NCI-H187 treated with DMSO at 0.1 percent for 48 hours (cell line): ENCODE measurements at places on chromosomes 2 and 18.

GRCh38 chr2:118312969-118313756 lies 224.9 kb downstream of the INSIG2 start:
- no peak for DNase-seq

DNA sequence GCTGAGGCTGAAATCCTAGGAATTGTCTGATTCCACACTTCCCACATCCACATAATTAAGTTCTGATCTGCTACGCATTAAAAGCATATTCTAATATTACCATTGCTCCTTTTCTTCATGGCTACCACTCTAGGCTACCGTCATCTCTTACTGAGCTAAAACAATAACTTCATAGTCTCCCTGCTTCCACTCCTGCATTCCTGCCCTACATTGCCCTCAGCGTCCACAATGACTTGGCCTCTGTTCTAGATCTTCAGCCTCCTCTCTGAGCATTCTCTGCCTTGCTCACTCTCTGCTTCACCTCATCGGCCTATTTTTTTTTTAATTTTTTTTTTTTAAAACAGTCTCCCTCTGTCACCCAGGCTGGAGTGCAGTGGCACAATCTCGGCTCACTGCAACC lies 15.8 kb upstream of the TLK1 start:
- DNase-seq, result no peak

GRCh38 chr2:127084611-127085316 lies 22.2 kb downstream of the BIN1 start:
- no peak for DNase-seq

DNA sequence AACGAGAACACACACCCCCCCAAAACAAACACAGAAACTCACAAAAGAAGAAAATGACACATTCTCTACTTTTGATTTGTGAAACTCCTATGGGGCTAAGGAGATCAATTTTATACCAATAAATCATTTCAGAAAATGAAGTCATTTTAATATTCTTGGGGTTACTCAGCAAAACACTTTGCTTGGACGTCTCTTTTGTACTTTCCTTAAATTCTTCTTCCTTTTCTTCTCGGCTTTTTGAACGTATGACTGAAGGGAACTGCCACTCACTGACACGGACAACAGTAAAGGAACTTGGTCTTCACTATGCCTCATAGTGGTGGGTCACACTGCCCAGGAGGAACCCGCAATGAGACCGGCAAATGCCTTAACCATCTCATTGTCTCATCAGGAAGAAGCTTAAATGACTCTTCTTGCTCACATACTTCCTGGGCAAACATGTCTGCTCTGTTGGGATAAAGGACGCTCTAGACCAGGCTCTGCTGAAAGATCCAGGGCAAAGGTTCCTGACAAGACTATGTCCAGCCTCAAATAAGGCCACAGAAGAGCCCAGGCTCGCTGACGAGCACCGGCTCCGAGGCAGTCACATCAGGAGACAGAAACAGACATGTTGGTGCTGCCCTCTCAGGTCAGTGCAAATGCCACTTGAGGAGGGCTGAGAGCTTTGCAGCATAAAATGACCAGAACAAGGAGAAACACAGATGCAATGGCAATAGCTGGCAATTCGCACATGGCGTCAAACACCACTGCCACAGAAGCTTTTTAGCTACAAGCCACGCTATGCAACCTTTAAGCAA lies 205.5 kb downstream of the TGIF1 start:
- no peak for DNase-seq

- DNase-seq, result no peak
Observed at GRCh38 chr2:202555356-202555755, 79.4 kb upstream of the FAM117B start.

GRCh38 chr18:57982372-57983021 lies 61.5 kb upstream of the NEDD4L start:
- DNase-seq, result no peak

DNA sequence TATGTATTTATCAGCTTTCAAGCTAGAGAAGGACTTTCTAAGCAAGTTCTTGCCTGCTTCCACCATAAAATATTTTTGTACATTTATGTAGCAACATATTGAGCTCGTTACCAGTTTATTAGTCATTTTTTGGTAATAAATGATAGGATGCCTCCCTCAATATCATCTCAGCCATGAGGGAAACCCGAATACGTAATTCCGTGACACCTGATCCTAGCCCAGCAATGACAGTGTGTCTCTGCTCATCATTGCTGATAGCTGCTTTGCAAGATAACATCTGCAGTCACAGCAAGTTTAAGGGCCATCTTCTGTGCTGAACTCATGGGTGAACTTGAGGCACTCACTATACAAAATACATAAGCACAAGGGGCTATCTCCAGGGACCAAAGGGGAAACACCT lies 62.2 kb downstream of the COL6A3 start:
- DNase-seq, result no peak

GRCh38 chr2:230161184-230161583 lies 58.6 kb downstream of the SP110 start:
- DNase-seq, result no peak

- no peak for DNase-seq
Observed at GRCh38 chr2:157825885-157826284, 50.2 kb downstream of the ACVR1 start.

- DNase-seq, result no peak
Observed at GRCh38 chr2:142307616-142308115, 176.8 kb upstream of the LRP1B start.

- DNase-seq, result no peak
Observed at GRCh38 chr18:47264308-47264700, 12.8 kb upstream of the SKOR2 start.

- no peak for DNase-seq
Observed at GRCh38 chr18:34773961-34774766, 64.1 kb downstream of the DTNA start.

DNA sequence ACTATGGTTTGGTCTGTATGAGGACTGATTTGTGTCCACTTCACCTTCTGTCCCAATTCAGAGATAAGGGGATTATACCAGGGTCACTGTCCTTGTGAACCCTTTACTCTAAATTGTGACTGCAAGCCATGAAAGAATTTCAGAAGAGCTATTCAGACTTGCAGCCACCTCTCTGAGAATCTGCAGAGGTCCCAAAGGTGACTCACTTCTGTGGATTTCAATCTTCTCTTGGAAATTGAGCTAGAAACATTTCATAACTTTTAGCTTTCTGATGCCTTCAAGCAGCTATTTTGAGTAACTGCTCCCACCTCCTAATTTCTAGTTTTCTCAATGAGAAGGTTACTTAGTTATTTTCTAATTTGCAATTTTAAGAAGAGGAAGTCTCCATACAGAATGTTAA lies 1242.4 kb upstream of the ACVR2A start:
- no peak for DNase-seq

DNA sequence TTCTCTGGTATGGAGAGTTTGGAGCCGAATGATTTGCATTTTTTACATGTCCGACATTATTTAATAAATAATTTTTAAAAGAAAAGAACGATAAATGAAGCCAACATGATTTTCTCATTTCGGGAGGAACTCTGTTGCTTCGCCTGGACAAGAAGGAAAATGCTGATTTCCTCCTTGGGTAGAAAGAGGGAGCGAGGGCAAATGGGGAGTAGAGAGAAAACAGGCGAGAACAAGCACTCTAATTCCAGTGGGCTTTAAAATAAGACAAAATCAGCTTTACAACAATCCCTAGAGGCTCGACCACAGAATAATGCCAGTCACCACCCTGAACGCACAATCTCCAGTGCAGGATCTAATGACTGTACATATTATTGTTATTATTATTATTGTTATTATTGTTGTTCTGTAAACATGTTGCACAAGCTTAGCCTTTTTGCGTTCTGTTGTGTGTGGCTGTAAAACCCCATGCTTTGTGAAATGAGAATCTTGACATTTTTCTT lies 3.7 kb downstream of the DLX1 start:
- no peak for DNase-seq

GRCh38 chr2:174368691-174369090 lies 26.8 kb upstream of the SCRN3 start:
- no peak for DNase-seq

- DNase-seq, result no peak
Observed at GRCh38 chr2:232773815-232774214, 2.5 kb downstream of the KCNJ13 start.
